ENCODE measurements at places on chromosomes 12 and 14.

- DNase-seq, result peak; percentile 95
These were observed 151.5 kb upstream of the SLC38A2 start for GRCh38 chr12:46523863-46524770.

GRCh38 chr12:65280306-65280705, 1.8 kb downstream of the MSRB3 start:
- DNase-seq, result peak; percentile 32

- DNase-seq, result peak; percentile 52
These were observed at the start of gene VSIG10 for GRCh38 chr12:118103601-118104382. Gene VSIG10, minus strand, starts transcription at chr12:118104011. Its CDS starts 340 bp downstream, at chr12:118103671.

DNA sequence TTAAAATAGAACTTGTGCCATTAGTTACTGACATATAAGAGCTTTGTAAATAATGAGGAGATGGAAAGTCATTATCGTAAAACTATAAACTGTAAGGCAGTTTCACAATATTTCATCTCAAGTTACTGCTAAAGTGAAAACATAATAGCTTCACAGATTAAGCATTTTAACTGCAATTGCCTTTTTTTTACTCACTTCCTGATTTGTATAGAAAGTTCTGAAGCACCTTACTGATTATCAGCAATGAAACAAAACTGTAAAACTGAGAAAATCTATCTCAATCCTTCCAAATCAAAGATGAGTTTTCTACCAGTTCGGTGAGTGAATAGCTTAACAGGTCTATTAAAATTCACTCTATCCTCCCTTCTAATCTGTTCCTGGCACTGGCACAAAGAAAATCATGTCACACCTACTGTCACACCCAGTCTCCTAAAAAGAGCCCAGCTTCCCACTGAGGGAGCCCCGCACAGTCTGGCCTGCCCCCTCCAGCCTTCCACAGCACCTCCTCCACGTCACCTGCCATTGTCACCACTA, 161.4 kb upstream of the ABCD2 start:
- no peak for DNase-seq

GRCh38 chr14:97377550-97377949, 580.4 kb downstream of the VRK1 start:
- DNase-seq, result no peak

GRCh38 chr12:78898416-78898815, 33.8 kb downstream of the SYT1 start:
- DNase-seq, result peak; percentile 23

GRCh38 chr14:57848353-57848752, 17.5 kb downstream of the SLC35F4 start:
- DNase-seq, result peak; percentile 72
